CD8-positive, alpha-beta memory T cell (primary cell): ENCODE measurements at places on chromosomes 2 and 18. TPM values are rescaled to one million over a fixed set of nuclear protein-coding genes. Genes with fewer than 3 reads are reported as not detected.

DNA sequence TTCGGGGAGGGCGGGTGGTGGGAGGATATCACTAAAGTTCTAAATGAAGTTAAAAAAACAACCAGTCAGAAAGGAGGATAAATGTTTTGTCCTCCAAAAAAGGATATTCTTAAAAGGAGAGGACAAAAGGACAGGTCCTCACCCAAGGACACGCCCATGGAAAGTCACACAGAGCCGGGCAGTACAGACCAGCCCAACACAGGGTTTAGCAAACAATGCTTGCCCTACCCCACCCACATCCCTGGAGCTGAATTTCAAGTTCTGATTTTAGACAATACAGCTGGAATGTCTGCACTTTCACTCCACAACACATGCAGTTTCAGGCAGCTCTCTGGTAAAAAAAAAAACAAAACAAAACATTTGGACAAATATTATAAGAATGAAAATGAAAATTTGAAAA, 67.9 kb downstream of the SLC9A4 start:
- H3K4me1 ChIP-seq = no peaks in the 10 kb centered on the region
- no peak overlapping the region for H3K27ac ChIP-seq
- H3K4me3 ChIP-seq = no peak overlapping the region
- H3K27me3 ChIP-seq = no peaks in the 10 kb centered on the region

GRCh38 chr2:230244211-230244610, 18.7 kb downstream of the SP140 start:
- no peaks in the 10 kb centered on the region for H3K27me3 ChIP-seq
- no peak overlapping the region for H3K4me3 ChIP-seq
- H3K27ac ChIP-seq = no peak overlapping the region
- peaks cover 13% of the 10 kb centered on the region for H3K36me3 ChIP-seq

- no peaks in the 10 kb centered on the region for H3K27me3 ChIP-seq
- no peak overlapping the region for H3K4me3 ChIP-seq
- H3K27ac ChIP-seq = no peak overlapping the region
- no peak for DNase-seq
- no peaks in the 10 kb centered on the region for H3K36me3 ChIP-seq
- H3K4me1 ChIP-seq = no peaks in the 10 kb centered on the region
Measured at GRCh38 chr2:64932371-64933216, 56.6 kb upstream of the SLC1A4 start.

GRCh38 chr2:70720124-70720523, 47.9 kb downstream of the ADD2 start:
- no peak overlapping the region for H3K27ac ChIP-seq
- H3K36me3 ChIP-seq = no peaks in the 10 kb centered on the region
- H3K27me3 ChIP-seq = no peaks in the 10 kb centered on the region
- DNase-seq = no peak

- no peaks in the 10 kb centered on the region for H3K4me1 ChIP-seq
- H3K36me3 ChIP-seq = no peaks in the 10 kb centered on the region
- H3K4me3 ChIP-seq = no peak overlapping the region
- H3K27me3 ChIP-seq = no peaks in the 10 kb centered on the region
- DNase-seq = no peak
- H3K27ac ChIP-seq = no peak overlapping the region
Measured at GRCh38 chr2:42971947-42972736, 179.8 kb upstream of the HAAO start.

DNA sequence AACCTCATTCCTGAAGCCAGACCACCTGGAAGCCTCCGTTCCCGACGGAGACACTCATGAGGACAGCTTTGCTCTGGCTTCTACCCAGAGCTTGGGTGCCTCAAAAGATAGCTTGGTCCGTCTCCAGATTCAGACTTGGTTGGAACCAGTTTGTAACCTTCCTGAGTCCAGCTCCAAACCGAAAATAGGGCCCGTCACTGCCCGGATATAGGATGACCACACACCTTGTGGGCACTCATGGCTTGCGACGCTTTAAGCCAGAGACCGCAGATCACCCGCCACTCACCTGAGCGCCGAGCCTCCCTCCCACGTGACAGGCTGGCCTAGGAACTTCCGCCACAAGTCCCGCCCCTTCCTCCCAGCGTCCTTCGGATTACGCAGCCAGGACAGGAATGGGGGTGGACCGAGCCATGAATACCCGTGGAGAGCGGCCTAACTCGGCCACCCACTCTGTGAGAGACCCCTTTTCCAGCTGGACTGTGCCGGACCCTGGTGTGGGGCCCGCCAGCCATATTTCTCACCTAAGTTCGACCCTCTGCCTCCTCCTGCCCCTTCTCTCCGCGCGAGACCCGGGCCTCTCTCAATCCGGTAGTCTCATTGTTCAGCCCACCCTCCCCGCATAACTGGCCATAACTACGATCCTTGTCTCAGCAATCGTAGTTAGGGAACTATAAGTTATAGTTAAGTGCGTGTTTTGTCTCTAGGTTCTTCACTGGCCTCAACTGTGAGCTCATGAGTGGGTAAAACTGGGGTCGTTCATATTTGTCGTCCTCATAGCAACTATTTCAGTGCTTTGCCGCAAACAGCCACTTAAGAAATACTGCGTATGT, at the start of gene MPV17:
MPV17 (minus strand) TSS at position 332 of the 830 bp plus-strand sequence. CDS start 580 bp downstream, outside the sequence.
- H3K4me3 ChIP-seq = peak within 1 kb of the TSS; percentile 87
- H3K27me3 ChIP-seq = no peaks in the 10 kb centered on the region
- peaks cover 15% of the 10 kb centered on the region for H3K4me1 ChIP-seq
- DNase-seq = peak; percentile 78
- H3K27ac ChIP-seq = peak within 1 kb of the TSS; percentile 89

GRCh38 chr18:8040021-8040420, 472.9 kb downstream of the PTPRM start:
- H3K36me3 ChIP-seq = no peaks in the 10 kb centered on the region
- H3K27ac ChIP-seq = no peak overlapping the region
- H3K4me3 ChIP-seq = no peak overlapping the region

DNA sequence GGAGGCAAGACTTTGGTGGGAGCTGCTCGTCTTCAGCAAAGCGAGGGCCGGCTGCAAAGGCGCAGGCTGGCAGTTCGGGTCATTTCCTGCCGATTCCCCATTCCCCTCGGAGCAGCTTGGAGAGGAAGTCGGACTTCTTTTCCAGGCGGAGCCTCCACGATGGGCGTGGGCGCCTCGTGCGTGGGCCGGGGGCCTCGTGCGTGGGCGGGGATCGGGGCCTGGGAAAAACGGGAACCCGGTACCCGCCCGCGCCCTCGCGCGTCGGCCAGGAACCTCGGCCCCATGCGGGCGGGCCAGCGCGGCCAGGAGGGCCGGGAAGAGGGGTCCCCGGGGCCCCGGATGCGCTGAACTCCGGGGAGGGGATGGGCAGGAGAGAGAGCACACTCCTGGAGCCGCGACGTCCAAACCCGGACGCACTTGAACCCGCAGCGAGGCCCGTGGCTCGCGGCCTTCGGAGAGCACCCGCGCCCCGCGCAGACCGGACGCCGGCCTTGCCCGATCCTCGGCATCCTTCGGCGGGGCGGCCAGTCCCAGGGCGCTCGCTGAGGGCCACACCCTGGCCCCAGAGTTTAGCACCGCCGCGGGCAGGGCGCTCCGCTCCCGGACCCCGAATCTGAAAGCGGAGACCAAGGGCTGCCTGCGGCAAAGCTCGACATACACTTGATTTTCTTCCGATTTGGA, 368.4 kb downstream of the MTX2 start:
- H3K4me3 ChIP-seq = peak overlapping the region; percentile 36
- no peak overlapping the region for H3K27ac ChIP-seq
- no peaks in the 10 kb centered on the region for H3K36me3 ChIP-seq
- no peak for DNase-seq
- peaks cover 35% of the 10 kb centered on the region for H3K27me3 ChIP-seq
- peaks cover 4% of the 10 kb centered on the region for H3K4me1 ChIP-seq

DNA sequence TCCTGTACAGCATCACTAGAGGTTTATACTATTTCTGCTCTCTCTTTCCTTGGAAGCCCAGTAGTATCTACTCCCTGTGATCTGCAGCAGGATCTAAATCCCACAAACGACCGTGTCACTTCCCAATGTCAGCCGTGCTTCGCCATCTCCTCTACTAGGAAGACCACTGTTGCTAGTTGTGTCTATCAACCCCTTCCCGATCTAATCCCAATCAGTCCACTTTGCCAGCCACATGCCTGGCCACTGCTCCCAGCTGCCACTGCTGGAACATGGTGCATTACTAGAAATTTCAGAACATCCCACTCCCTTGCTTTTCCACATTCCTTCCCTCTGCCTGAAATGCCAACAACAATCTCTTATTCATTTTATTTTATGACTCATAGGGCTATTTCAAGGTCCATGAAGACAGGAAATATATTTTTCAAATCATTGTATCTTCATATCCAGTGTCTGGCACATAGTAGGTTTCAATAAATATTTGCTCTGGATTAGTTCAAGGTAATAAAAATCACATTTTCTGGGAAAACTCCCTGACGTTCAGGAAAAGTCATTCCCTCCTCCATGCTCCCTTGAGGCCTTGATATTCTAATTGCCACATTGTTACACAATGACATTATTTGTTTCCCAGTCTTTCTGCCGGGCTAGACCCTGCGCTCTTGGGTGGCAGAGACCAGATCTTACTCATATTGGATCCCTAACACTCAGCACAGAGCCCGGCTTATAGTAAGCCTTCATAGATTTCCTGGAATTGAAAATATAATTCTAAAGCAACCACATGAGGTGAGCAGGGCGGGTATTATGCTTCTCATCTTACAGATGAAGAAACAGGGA, 2.1 kb upstream of the TRIB2 start:
- H3K4me1 ChIP-seq = peaks cover 38% of the 10 kb centered on the region
- H3K4me3 ChIP-seq = no peak overlapping the region
- no peak for DNase-seq
- peak overlapping the region; percentile 75 for H3K27ac ChIP-seq
- no peaks in the 10 kb centered on the region for H3K27me3 ChIP-seq
- H3K36me3 ChIP-seq = no peaks in the 10 kb centered on the region

- no peak overlapping the region for H3K27ac ChIP-seq
- no peaks in the 10 kb centered on the region for H3K4me1 ChIP-seq
- H3K4me3 ChIP-seq = no peak overlapping the region
- DNase-seq = no peak
- H3K27me3 ChIP-seq = no peaks in the 10 kb centered on the region
- peaks cover 25% of the 10 kb centered on the region for H3K36me3 ChIP-seq
Measured at GRCh38 chr2:15617778-15618448, 26.2 kb downstream of the DDX1 start.

- no peak for DNase-seq
- no peaks in the 10 kb centered on the region for H3K4me1 ChIP-seq
- H3K36me3 ChIP-seq = no peaks in the 10 kb centered on the region
- H3K4me3 ChIP-seq = no peak overlapping the region
- H3K27ac ChIP-seq = no peak overlapping the region
- no peaks in the 10 kb centered on the region for H3K27me3 ChIP-seq
Measured at GRCh38 chr2:174846218-174846617, 81.9 kb upstream of the CHRNA1 start.

GRCh38 chr2:44801841-44802776, 139.4 kb upstream of the SIX3 start:
- no peak overlapping the region for H3K4me3 ChIP-seq
- peaks cover 34% of the 10 kb centered on the region for H3K27me3 ChIP-seq

The NYAP2 gene
- polyA plus RNA-seq = not detected

The IL18RAP gene
- 14.2 TPM for polyA plus RNA-seq

The ITGB1BP1 gene
- 200 TPM for polyA plus RNA-seq

The CCDC141 gene
- polyA plus RNA-seq = 3.9 TPM

The CERS6 gene
- polyA plus RNA-seq = 3.6 TPM

The CHRNA1 gene
- polyA plus RNA-seq = 0.43 TPM

The DOK6 gene
- 0.13 TPM for polyA plus RNA-seq

The VWC2L gene
- not detected for polyA plus RNA-seq

The C2orf66 gene
- not detected for polyA plus RNA-seq

The GPR55 gene
- polyA plus RNA-seq = 3.5 TPM
